ENCODE measurements at places on chromosomes 1 and 21. TPM values are rescaled to one million over a fixed set of nuclear protein-coding genes. Genes with fewer than 3 reads are reported as not detected.

DNA sequence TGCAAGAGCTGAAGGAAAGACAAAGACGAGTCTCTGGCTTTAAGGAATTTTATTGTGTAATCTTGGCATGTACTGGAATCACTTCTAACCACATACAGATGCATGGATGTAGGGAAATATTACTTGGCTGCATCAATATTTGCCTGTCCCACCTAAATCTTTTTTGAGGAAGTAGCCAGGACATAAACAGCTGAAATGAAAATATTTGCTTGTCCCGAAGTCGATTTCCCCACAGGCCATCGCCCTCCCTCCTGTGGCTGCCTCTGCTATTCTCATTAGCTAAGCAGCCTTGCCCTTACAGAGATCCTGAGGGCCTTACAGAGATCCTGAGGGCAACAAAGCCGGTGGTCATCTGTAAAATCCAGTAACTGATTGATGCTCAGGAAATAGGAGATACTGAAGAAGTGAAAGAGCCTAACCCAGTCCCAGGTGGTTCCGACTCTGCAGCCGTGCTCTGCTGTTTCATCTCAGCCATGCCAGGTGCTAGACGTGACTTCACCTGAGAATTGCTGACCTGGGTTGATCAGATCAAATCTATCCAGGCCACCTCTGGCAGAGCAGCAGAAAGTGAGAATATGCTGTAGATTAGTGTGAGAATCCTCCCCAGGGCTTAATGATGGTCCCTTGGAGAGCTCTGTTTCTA is 25.5 kb downstream of the MAN1C1 start:
- no peaks in the 10 kb centered on the region for H3K27me3 ChIP-seq
- H3K4me3 ChIP-seq, result no peak overlapping the region
- H3K4me1 ChIP-seq, result peaks cover 11% of the 10 kb centered on the region

Gene RHD
- total RNA-seq, result 0.35 TPM

- no peak overlapping the region for H3K27ac ChIP-seq
- H3K4me1 ChIP-seq, result peaks cover 7% of the 10 kb centered on the region
- no peaks in the 10 kb centered on the region for H3K27me3 ChIP-seq
These were observed 30.6 kb upstream of the DDAH1 start for GRCh38 chr1:85495556-85495955.

DNA sequence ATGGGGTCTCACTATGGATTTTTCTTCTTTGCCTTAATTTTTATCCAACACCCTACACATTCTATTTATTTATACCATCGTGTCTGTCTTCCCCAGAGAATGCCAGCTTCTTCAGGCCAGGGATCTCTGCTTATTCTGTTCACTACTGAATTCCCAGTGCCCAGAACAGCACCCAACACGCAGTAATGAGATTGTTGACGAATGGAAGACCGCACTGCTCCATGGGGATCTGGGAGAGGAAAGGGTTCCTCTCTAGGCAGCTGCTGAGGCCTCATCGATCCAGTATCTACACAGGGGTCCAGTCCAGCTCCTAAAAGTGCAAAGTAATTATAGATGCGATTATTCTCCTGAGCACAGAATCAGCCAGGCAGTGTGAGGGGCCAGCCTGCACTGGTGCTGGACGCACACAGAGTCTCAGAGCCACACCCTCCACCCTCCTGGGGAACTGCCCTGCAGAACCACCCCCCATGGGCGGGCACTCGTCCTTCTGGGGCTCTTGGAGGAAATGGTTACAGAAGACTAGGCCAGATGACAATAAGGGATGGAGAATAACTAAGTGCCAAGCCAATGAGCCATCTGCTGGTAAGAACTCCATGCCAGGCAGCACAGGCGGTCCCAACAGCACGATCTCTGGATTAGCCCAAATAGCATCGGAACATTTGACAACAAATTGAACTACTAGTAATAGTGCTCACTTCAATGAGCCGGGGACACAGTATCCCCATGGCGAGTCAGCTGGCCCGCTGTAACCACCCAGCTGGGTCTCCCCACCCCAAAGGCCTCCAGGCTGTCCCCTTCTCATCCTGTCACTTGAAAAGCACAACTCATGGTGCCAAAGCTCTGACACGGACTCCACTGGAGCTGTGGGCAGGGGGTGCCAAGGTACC is 1.7 kb upstream of the PDE9A start:
- peaks cover under 1% of the 10 kb centered on the region for H3K36me3 ChIP-seq
- DNase-seq, result peak; percentile 54
- H3K27ac ChIP-seq, result no peak overlapping the region
- peaks cover 16% of the 10 kb centered on the region for H3K27me3 ChIP-seq

GRCh38 chr1:112872551-112872962 is 83.4 kb downstream of the SLC16A1 start:
- no peaks in the 10 kb centered on the region for H3K4me1 ChIP-seq
- no peaks in the 10 kb centered on the region for H3K36me3 ChIP-seq

GRCh38 chr1:24501371-24502064 is 1.1 kb upstream of the RCAN3 start:
- peak overlapping the region; percentile 67 for H3K4me3 ChIP-seq
- DNase-seq, result peak; percentile 20
- no peak overlapping the region for H3K27ac ChIP-seq
- peaks cover 45% of the 10 kb centered on the region for H3K27me3 ChIP-seq

Gene KANK4
- total RNA-seq, result 6.6 TPM

Gene ESPN
- 0.22 TPM for total RNA-seq

Gene ANKRD34A
- total RNA-seq, result 0.22 TPM

DNA sequence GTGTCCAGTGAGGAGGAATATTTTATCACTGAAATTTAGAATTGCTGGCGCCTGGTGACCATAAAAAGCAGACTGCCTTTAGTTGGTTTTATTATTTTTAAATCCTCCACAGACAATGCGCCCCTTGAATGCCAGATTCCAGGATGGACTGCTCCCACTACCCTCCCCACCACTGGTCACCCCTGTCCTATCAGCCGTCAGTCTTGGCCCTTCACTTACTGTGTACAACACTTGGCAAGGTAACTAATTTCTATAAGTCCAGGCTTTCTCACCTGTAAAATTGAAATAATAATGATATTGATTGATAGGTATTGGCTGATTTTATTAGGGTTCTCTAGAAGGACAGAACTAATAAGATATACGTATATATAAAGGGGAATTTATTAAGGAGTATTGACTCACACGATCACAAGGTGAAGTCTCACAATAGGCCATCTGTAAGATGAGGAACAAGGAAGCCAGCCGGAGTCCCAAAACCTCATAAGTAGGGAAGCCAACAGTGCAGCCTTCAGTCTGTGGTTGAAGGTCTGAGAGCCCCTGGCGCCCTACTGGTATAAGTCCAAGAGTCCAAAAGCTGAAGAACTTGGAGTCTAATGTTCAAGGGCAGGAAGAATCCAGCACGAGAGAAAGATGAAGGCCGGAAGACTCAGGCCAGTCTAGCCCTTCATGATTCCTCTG is 17.8 kb downstream of the RHEX start:
- H3K4me1 ChIP-seq, result no peaks in the 10 kb centered on the region
- DNase-seq, result no peak
- no peak overlapping the region for H3K27ac ChIP-seq
- H3K27me3 ChIP-seq, result peaks cover 4% of the 10 kb centered on the region
- no peaks in the 10 kb centered on the region for H3K36me3 ChIP-seq

DNA sequence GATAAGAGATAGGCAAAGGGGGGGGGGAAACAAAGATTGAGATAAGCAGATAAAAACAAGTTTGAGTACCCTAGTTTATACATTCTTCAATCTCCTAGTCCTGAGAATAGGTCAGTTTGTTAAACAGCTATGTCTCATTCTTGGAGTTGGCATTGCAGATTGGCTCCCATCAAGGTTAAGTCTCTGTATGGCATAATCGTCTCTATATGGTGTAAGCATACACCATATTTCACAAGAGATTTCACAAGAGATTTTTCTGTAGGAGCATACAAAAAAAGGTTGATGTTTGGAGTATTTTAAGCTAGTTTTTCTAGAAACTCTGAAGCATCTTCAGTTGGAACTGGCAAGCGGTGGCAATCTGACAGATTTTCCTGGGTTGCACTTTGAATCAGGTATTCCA is 35.8 kb downstream of the NCAM2 start:
- no peaks in the 10 kb centered on the region for H3K36me3 ChIP-seq
- no peak overlapping the region for H3K27ac ChIP-seq
- DNase-seq, result no peak
- H3K4me3 ChIP-seq, result no peak overlapping the region

GRCh38 chr1:207429963-207430362 is 24.2 kb upstream of the CR2 start:
- no peak for DNase-seq
- H3K4me1 ChIP-seq, result no peaks in the 10 kb centered on the region
- H3K27me3 ChIP-seq, result no peaks in the 10 kb centered on the region
- no peak overlapping the region for H3K4me3 ChIP-seq

DNA sequence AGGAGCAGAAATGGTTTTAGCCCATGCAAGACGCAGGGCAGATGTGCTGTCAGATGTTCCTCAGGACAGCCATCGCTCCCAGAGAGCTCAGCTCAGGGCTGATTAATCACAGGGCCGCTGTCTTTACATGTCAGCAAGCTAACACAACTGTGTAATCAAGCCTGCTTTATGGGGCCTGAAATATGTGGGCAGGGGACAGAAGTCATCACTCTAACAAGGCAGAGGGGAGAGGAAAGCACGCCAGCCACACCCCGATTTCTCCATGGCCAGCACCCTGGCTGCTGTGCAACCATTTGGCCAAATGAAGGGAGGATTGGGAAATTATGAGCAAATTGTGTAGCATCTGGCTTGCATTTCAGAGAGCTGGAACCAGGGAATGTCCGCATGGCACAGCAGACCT is 368.8 kb downstream of the NPHP4 start:
- no peak overlapping the region for H3K4me3 ChIP-seq
- no peaks in the 10 kb centered on the region for H3K4me1 ChIP-seq
- H3K27ac ChIP-seq, result no peak overlapping the region
- DNase-seq, result no peak
- H3K36me3 ChIP-seq, result no peaks in the 10 kb centered on the region
- peaks cover 2% of the 10 kb centered on the region for H3K27me3 ChIP-seq

GRCh38 chr1:232951605-232952004 is 1.2 kb downstream of the NTPCR start:
- H3K4me1 ChIP-seq, result peaks cover 10% of the 10 kb centered on the region
- no peak for DNase-seq
- no peak overlapping the region for H3K4me3 ChIP-seq
- no peaks in the 10 kb centered on the region for H3K27me3 ChIP-seq

- no peak overlapping the region for H3K27ac ChIP-seq
- H3K36me3 ChIP-seq, result peaks cover 34% of the 10 kb centered on the region
- no peaks in the 10 kb centered on the region for H3K27me3 ChIP-seq
- no peak for DNase-seq
These were observed 5.9 kb downstream of the SDHB start for GRCh38 chr1:17047924-17048323.

DNA sequence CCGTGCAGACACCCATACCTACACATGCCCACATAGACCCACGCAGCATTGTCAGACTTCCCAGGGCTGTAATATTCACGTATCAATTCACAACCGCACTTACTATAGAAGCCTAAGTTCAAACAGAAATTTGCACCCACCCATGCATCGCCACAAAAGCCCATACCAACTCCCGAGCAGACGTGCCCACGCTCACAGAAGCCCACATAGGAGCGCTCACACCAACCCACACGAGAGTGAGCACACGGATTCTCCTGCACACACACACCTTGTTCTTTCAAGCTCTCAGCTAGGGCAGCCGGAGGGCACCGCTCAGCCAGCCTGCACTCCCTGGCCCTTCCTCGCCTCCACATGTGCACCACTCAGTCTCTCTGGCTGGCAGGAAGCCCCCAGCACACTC is 4.6 kb downstream of the MFAP2 start:
- no peak overlapping the region for H3K27ac ChIP-seq
- no peak for DNase-seq
- H3K4me1 ChIP-seq, result peaks cover 69% of the 10 kb centered on the region
- H3K4me3 ChIP-seq, result no peak overlapping the region
